ENCODE measurements at places on chromosomes 13 and 19.

GRCh38 chr19:19866611-19867248 is 1.0 kb downstream of the ZNF253 start:
- DNase-seq = no peak

DNA sequence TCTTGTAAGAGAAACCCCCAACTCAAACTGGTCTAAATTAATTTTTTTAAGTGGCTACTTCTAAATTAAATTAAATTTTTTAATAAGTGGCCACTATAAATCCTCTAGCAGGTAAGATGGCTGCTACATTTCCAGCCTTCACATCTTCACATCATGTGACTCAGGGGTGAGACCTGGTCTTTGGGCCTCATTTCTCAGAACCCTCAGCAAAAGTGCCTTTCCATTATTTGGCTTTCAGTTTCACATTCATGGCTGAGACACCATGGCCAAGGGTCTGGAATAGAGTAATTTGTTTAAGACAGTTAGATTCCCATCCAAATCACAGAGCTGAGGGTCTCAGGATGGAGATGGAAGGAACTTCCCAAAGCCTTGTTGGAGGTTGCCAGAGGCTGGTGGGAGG is 47.5 kb downstream of the DCT start:
- DNase-seq = no peak

- no peak for DNase-seq
Measured at GRCh38 chr19:42653841-42654240, 59.1 kb upstream of the CEACAM8 start.

GRCh38 chr13:34816245-34816884 is 125.7 kb upstream of the NBEA start:
- DNase-seq = no peak

DNA sequence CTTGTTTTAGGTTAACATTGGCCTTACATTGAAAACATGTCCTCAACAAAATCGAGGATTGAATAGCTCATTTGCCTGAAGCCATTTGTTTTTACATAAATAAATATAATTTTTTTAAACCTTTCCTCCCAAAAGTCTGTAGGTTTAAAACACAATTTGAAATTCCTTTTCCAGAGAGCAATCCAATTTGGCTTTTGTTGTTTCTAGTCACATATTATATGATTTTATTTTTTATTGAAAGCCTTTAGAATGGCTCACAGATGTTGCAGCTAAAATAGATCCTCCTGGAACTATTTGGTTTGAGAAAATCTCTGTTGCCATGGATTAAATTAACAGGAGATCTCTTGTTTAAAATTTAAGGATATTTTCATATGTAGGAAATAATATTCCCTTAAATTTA is 512.6 kb downstream of the KLF5 start:
- no peak for DNase-seq

GRCh38 chr19:16026131-16026530 is 50.2 kb upstream of the TPM4 start:
- DNase-seq = no peak

DNA sequence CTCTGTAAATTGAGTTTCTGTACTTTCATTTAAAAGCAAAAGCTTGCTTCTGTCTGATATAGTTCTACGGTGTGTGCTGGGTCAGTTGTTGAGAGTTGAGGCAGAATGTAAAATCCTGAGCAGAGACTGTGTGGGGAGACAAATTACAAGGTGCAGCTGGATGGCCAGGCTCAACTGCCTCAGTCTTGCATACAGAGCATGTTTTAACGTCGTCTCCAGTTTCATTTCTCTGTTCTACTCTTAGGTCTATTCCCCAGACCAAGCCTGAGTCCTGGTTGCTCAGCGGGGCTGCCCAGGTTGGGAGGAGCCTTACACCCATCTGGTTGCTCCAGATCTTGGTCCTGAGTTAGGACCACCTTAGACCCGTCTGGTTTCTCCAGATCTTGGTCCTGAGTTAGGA is 54.4 kb upstream of the MEDAG start:
- no peak for DNase-seq

DNA sequence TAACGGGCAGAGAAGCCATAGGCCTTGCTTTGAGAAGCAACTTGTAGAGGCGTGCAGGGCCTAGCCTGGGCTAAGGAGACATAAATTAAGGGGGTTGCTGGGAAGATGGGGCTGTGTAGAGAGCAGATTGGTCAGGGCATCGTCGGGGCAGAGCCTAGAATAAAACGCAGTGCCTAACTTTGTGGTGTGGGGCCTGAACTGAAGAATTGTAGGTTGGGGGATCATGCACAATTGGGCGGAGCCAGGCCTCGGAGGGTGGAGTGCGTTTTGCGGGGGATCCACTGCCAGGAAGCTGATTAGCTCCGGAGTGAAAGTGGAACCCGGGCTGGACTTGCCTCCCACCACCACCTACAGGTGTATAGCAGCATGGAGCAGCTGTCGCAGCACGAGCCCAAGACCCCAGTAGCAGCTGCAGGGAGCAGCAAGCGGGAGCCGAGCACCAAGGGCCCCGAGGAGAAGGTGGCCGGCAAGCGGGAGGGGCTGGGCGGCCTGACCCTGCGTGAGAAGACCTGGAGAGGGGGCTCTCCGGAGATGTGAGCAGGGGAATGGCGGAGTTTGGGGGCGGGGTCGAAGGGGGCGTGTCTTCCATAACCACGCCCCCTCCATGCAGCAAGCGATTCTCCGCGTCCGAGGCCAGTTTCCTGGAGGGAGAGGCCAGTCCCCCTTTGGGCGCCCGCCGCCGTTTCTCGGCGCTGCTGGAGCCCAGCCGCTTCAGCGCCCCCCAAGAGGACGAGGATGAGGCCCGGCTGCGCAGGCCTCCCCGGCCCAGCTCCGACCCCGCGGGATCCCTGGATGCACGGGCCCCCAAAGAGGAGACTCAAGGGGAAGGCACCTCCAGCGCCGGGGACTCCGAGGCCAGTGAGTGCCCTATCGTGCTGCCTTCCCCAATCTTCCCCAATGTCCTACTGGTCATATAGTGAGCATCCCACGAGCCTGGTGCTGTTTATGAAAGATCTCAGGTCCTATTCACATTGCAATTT is 13.8 kb downstream of the DNASE2 start:
- no peak for DNase-seq

DNA sequence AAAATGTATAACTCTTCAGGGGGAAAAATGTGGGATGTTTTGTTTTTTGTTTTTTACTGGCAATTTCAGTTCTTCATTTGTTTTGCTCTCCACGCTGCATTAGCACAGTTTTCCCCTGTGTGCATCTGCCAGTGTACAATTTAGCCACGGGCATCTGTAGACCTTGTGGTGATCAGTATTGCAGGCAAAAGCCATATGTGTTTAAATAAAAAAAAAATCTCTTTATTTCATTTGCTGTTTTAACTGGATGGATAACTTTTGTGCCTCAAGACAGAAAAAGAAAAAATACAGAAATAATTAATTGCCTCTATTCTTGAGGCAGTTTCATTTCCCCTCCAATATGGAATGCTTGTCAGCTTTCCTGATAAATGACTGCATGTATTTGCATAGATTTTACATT is 7.9 kb upstream of the MAB21L1 start:
- DNase-seq = no peak

All from NCI-H2081 treated with DMSO at 0.1 percent for 48 hours (cell line).